ENCODE measurements at places on chromosomes 16 and 17. TPM values are rescaled to one million over a fixed set of nuclear protein-coding genes. Genes with fewer than 3 reads are reported as not detected.
A peak's percentile ranks its signal among the peaks of the same experiment; 100 is the strongest.

- peak; percentile 77 for DNase-seq
Observed at GRCh38 chr16:70738083-70738977, 52.5 kb upstream of the MTSS2 start.

DNA sequence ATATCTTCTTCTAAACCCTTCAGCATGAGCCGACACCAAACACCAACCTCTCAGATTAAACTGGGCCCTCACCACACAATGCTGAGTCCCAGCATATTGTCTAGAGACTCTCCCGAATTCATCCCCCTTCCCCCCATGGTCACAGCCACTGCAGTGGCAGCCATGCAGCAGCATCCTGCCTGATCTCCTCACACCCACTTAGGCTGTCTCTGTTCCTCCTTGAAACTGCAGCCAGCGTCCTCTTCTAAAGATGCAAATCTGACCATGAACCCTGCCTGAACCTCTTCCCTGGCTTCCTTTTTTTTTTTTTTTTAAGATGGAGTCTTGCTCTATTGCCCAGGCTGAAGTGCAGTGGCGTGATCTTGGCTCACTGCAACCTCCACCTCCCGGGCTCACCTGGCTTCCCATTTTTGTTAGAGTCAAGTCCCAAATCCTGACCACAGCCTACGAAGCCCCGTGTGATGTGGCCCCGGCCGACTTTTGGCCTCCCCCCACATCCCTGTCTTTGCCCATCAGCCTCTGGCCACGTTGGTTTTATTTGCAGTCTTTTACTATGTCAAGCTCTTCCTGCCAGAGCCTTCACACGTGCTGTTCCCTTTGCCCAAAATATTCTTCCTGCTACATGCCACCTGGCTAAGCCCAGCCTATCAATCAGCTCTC is 2.8 kb downstream of the FA2H start:
- no peak for DNase-seq

DNA sequence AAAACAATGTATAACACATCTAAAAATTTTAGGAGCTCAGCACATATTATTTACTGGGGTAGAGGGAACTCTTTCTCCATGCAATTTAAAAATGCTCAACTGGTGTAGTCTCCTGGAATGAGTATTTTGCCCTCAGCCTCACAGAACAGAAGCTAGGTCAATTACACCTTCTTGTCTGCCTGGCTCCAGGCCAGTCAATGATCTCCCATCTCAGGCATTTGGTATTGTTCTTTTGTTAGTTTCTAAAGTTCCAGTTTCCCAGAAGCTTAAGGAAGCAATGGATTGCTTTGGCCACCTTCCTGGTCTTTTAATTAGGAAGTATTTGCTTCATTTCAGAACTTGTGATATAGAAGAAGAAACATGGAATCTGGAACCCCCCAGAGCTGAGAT is 360.3 kb upstream of the ASIC2 start:
- DNase-seq, result no peak

GRCh38 chr17:36459601-36460000 is 26.9 kb upstream of the ZNHIT3 start:
- no peak for DNase-seq

- no peak for DNase-seq
Observed at GRCh38 chr16:84659656-84660300, 11.5 kb downstream of the KLHL36 start.

SLFN5 gene
- 23.0 TPM for polyA plus RNA-seq

KRTAP3-1 gene
- not detected for polyA plus RNA-seq
